Sigmoid colon (tissue), 7 donors: ENCODE measurements at places on chromosomes 3 and 15. TPM values are rescaled to one million over a fixed set of nuclear protein-coding genes. Genes with fewer than 3 reads are reported as not detected.

GRCh38 chr3:53709860-53710674, 136.2 kb downstream of the CHDH start:
- peak; percentile 84 for DNase-seq

DNA sequence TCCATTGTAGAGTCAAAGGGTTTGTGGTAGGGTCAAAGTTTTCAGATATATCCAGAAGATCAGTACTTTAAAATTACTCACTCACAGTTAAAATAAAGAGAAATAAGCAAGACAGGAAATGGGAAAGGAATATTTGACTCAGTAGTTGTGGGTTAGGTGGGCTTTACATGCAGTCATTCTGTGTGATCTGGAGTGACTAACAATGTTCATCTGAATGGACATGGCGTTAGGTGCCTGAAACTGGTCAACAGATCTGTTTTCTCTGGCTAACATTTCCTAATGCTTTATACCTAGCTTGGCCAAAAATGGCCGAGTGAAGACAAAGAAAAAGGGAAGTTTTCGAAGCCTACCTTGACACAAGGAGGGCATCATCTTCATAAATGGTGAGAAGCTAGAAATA, 133.4 kb upstream of the SATB1 start:
- DNase-seq = no peak

- DNase-seq = no peak
These were observed 257.5 kb upstream of the LRTM1 start for GRCh38 chr3:55185380-55185779.

DNA sequence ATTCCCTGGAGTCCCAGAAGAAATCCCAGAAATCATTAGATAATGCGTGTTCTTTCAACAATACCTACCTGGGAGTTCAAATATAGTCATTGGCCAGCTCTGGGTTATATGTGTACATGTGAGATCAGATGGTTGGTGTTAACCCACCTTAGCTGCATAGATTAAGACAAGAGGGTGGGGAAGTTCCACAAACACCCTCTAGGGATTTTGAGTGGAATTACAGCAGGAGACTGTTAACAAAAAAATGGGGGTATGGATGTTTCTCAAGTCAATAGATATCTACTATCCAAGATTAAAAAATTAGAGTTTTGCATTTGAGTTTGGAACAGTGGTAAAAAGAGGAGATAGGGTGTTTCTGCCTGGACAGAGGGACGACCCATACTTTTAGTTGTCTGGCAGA, 282.5 kb upstream of the CNTN3 start:
- DNase-seq = no peak

The ARGFX gene
- total RNA-seq = not detected

The BCL2A1 gene
- not detected for total RNA-seq

The CADPS gene
- total RNA-seq = 8.8 TPM

The GHSR gene
- total RNA-seq = not detected

The CEP97 gene
- 9.6 TPM for total RNA-seq

The GOLGA8S gene
- 0.55 TPM for total RNA-seq

DNA sequence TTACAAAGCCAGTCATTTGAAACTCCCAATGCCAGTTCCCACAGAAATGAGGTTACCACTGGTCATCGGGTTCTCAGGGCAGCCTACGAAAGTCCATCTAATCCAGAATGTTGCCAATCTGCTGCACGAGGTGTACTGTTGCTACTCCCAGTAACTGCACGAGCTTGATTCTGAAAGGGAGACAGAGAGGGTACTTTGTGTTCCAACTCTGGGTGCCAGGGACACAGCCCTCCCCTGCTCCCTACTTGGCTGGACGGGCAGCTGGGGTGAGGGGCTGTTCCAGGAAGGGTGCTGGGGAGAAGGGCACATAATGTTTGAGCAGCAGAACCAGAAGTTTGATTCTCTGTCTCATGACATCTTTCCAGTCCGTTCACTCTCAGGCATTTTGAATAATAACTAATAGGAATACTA, 27.1 kb upstream of the OSBPL11 start:
- DNase-seq = peak; percentile 92

The PATL2 gene
- not detected for total RNA-seq

GRCh38 chr3:133958071-133958805, 62.6 kb upstream of the RAB6B start:
- no peak for DNase-seq

DNA sequence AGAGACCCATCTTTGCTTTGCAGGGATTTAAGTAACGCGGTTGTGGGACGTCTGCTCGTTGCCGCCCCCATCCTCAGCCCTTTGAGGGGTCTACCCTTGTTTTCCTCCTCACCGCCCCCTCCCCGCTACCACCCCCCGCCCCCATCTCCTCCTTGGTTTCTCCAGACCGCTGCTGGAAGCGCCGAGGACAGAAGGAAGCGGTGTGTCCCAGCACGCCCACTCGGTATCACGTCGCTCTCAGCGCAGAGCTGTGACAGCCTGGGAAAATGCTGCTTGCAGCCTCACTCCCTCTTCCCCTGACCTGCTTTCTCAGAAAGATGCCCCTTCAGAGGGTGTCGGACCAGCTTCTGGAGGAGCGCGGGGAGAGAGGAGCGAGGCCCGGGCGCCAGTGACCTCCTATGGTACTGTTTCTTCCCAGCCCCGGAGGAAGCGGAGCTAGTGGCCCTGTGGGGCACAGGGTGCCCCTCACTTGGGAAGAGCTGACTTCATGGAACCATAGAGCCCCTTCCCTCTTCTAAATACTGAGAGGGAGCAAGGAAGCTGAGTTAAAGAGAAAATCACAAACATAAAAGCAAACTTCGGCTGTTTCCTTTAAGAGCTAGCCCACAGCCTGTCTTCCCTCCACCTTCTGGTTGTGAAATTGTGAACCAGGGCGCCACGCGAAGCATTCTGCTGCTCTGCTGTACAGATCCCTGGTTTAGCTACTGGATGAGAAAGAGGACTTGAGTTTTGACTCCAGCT, 698 bp downstream of the IL1RAP start:
- DNase-seq = peak; percentile 71

GRCh38 chr3:43644443-43644842, 22.6 kb upstream of the ANO10 start:
- no peak for DNase-seq

GRCh38 chr3:183018421-183019192, 38.3 kb upstream of the DCUN1D1 start:
- DNase-seq = no peak

The ATP8B4 gene
- total RNA-seq = 5.9 TPM
